Stimulated activated CD8-positive, alpha-beta memory T cell treated with anti-CD3 and anti-CD28 coated beads, Interleukin-7, amount 100 ng/mL, for 1 hour (primary cell): ENCODE measurements at places on chromosomes 5 and 9.

GRCh38 chr5:68762201-68762600, 331.6 kb upstream of the SLC30A5 start:
- DNase-seq: no peak

- DNase-seq: no peak
These were observed 41.9 kb downstream of the NPR3 start for GRCh38 chr5:32753051-32753450.

GRCh38 chr5:56305001-56305950, 72.1 kb upstream of the ANKRD55 start:
- no peak for DNase-seq

- no peak for DNase-seq
These were observed 104.0 kb upstream of the DMRTA1 start for GRCh38 chr9:22342491-22343217.

DNA sequence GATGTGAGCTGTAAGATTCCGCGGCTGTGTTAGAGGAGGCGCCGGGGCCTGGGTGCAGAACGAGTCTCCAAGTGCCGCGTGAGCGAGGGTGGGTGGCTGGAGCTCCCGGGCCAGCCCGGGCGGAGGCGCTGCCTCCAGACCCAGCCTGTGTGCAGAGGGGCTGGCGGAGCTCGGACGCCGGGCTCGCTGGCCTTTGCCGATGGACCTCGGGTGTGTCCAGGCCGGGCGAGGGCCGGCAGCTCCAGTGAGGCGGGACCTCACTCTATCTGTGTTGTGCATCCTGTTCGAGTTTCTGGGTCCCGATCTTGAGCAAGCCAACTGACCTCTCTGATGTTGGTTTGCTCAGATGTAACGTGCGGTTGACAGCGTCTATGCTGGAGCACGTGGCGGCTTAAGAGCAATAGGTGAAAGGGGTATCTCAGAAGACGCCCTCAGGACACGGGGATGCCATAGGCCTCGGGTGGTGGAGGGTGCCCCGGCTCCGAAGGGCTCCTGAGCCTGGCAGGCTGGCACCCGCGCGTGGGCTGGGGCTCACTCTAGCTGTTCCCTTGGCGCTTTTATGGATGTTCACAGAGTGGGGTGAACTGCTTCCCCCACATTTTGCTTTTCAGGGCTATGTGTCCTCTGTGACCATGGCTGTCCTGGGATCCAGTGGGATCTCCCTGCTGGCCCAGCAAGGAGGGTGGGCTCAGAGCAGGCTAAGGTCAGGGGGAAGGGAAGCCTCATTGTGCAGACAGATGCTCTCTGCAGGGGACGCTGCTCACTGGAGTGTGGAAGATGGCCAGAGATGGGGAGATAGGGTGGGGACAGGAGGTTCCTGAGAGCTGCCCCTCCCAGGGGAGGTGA, 69.8 kb downstream of the MRPL36 start:
- DNase-seq: no peak

- no peak for DNase-seq
These were observed 6.5 kb downstream of the ERGIC1 start for GRCh38 chr5:172840432-172841154.

- no peak for DNase-seq
These were observed 98.0 kb upstream of the IRX2 start for GRCh38 chr5:2849429-2849828.

DNA sequence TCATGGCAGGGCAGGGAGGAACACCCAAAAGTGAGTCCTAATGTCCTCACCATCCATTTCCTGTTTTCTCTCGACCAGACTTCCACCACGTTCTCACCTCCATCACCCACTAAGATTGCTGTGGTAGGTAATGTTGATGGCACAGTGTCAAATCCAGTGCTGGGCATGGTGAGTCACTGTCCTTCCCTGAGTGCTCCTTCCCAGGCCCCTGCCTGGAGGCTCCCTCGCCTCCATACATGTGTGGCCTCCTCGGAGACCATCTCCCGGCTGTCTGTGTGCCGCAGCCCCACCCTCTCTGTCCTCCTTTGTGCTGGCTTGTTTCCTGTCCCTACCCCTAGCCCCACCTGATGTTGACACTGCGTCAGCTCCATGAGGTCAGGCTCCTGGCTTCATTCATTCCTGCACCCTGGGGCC, 177.5 kb downstream of the SYK start:
- no peak for DNase-seq

- DNase-seq: no peak
These were observed 44.8 kb downstream of the EHMT1 start for GRCh38 chr9:137663584-137663983.

- DNase-seq: no peak
These were observed 601.4 kb upstream of the TLE4 start for GRCh38 chr9:78970375-78970774.

- no peak for DNase-seq
These were observed 1172.9 kb downstream of the CDH12 start for GRCh38 chr5:21680196-21680595.

DNA sequence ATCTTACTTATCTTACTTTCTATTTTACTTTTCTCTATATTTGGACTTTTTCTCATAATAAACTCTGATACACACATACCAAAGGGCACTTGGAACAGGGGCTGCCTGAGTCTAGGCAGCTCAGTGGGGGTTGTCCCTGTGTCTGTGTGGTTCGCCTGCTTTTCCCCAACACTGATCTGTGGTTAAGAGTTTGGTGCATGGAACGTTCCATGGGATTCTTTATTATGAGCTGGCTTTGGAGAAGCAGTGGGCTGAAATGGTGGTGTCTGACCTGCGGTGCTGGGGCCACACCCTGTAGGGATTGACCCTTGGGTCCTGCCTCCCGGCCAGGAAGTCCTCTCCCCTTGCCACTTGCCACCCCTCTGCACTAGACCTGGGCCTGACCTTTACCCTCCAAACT, 47.4 kb downstream of the ANKRD33B start:
- no peak for DNase-seq

GRCh38 chr5:64690417-64691151, at the start of gene SHISAL2B:
Gene SHISAL2B (plus strand): TSS chr5:64690503. CDS start chr5:64690624, 121 bp downstream.
- DNase-seq: no peak

DNA sequence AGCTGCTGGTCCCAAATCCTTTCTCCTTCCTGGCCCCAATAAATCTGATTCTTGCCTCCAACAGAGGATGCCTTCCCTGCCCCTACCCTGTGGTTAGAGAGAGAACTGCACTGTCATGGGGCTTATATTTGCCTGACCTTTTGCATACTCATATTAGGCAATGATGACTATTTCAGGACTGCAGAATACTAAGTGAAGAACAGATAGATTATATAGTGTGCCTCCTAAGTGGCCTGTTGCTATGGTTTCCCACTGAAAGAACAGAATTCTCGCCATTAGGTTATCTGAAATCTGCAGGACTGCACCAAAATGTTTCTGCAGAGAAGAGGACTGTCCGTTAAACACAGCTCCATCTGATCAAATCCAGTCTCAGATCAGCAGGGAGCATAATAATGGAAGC, 87.3 kb upstream of the CCNG1 start:
- no peak for DNase-seq

DNA sequence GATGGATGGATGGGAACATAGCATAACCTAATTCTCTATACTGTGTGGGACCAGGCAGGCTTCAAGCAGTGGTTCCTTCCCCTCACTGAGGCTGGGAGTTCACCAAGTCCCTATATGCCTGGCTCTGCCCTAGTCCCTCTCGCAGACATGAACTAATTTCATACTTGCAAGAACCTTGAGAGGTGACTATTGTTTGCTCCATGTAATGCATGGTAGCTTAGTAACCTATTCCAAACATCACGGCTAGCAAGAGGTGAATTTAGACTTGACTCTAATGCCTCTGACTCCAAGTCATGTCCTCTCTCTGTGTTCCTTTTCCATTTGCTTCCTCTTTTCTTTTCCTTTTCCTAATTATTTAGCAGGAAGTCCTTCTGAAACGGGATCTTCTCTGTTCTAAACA, 25.9 kb upstream of the ERMP1 start:
- no peak for DNase-seq

DNA sequence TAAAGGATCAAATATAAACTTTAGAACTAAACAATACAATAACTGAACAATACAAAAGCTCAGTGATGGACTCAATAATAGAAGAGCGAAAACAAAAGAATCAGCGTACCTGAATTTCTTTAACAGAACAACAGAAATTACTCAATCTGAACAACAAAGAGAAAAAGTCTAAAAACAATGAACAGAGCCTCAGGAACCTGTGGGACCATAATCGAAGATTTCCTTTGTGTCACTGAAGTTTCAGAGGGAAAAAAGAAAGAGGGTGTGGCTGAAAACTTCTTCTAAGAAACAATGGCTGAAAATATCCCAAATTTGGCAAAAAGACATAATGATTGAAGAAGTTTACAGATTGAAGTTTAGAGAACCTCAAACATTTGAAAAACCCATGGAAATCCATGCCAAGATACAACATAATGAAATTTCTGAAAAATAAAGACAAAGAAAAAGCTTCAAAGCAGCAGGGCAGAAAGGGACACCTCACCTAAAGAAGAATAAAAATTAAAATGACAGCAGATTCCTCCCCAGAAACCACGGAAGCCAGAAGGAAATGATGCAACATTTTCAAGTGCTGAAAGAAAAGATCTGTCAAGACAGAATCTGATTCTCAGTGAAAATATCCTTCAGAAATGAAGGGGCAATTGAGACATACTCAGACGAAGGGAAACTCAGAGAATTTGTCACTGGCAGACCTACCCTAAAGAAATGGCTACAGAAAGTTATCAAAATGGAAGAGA, 288.8 kb downstream of the ARL15 start:
- DNase-seq: no peak

GRCh38 chr5:16502866-16503265, 37.3 kb upstream of the ZNF622 start:
- no peak for DNase-seq

- no peak for DNase-seq
These were observed 54.0 kb upstream of the SLC30A5 start for GRCh38 chr5:69039829-69040228.

- no peak for DNase-seq
These were observed 7.9 kb downstream of the ELOVL7 start for GRCh38 chr5:60836131-60836530.

GRCh38 chr5:154309371-154309745, 118.8 kb downstream of the GALNT10 start:
- no peak for DNase-seq

DNA sequence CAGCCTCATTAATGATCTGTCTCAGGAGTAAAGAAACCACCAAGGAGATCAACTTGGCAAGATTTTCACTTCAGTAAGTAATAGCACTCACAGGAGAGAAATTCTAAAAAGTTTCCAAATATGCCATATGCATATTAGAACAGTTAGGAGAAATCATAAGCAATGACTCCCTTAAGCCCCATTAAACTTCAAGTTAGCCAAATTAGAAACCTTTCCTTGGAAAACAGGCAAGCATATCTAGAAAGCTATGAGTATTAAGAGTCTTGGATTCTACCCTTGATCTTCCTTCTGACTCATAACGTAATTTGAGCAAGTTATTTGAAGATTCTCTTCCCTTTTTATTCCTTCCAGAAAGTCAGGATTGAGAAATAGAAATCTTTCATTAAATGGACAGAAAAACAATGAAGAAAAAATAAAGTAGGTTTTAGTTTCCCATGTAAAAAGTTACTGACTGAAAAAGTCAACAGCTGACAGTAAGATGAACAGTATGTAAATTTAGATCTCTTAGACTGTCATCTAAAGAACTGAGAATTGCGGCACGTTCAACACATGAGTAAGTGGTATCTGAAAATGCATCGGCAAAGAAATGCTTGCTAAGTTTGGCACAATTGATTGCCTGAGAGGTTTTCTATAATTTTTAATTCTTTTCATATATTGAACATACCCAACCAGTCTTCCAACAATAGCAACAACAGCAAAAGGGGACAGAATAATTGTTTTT, 565.7 kb upstream of the FTMT start:
- DNase-seq: no peak

DNA sequence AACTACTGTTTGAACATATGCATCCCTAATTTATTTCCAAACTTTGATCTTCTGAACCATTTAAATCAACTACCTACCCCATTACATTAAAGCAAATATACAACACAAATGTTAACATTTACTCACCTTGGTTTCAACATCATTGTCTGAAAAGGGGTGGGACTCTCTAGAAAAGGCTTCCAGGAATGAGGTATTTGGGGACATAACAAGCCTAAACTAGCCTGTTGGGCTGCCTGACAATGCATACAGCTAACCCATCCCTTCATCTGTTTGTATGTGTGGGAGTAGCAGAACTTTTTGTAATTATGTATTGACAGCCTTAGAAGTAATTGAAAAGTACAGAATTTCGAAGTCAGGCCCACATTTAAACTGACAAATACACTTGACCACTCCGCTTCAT, 2225.9 kb upstream of the C9orf72 start:
- no peak for DNase-seq

- DNase-seq: no peak
These were observed 104.7 kb upstream of the IER5L start for GRCh38 chr9:129282731-129283211.

- DNase-seq: no peak
These were observed 387.4 kb downstream of the FGF10 start for GRCh38 chr5:44001675-44002380.

DNA sequence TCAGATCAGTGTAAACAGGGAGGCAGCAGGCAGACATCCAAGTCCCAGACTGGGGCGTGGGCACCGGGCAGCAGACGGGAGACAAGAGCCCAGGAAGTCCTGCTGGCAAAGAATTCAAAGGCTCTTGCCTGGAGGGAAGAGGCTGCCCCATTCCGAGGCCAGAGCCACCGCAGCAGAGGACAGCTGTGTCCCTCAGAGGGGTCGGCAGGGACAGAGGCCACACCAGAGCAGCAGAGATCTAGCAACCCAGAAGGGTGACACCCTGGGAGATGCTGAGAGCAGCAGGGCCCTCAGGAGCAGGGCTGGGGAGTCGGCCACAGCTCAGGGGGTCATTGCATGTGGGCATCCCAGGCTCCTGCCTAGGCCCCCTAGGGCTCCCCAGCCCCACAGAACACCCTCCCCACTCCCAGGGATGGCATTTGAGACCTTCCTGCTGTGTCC, 29.1 kb downstream of the ADAMTS2 start:
- DNase-seq: no peak

DNA sequence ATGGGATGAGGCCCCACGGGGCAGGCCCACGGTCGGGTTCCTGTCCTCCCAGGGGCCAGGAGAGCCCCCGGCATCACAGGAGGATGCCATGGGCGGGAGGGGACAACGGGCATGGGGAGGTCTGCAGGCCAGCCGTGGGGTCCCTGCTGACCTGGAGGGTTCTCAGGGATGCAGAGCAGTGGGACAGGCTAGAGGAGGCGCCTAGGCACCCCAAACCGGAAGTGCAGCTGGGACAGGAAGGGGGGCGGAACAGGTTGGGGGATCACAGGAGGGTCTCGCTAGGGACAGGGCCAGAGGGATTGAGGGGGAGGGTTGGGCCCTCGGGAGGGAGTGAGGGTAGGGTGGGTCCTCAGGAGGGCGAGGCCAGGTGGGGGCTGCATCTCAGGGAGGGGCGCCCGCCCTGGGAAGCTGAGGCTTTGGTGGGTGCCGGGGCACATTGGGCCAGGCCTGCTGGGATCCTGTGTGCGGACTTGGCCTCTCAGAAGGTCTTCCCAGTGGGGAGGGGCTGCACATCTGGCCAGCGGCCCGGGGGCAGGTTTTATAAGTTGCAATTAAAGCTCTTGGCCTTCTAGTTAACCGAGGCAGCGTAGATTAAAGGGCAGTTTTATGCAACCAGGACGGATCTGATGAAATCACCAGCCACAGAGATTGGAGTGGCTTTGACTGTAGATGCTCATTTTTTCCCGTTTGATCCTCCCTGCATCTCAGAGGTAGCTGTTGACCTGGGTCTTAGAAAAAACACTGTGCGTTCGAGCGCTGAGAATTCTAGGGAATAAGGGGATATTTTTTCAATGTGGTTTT, 20.1 kb downstream of the NKD2 start:
- no peak for DNase-seq
